ENCODE measurements at places on chromosomes 2 and 18. TPM values are rescaled to one million over a fixed set of nuclear protein-coding genes. Genes with fewer than 3 reads are reported as not detected.

Gene L3MBTL4
- total RNA-seq: 8.0 TPM

Gene GREB1L
- total RNA-seq: 11.0 TPM

Gene TXNDC2
- not detected for total RNA-seq

Gene KCTD1
- total RNA-seq: 34.0 TPM

Gene CIB4
- not detected for total RNA-seq

Gene SERPINB12
- total RNA-seq: not detected

Gene LAMA1
- total RNA-seq: 257 TPM

All from progenitor cell of endocrine pancreas (in vitro differentiated cells).